Karpas-422 (cell line): ENCODE measurements at places on chromosomes 16 and 17.

GRCh38 chr17:43309505-43310332 is 75.9 kb upstream of the RNU2-1 start:
- H3K27ac ChIP-seq: no peak overlapping the region
- no peaks in the 10 kb centered on the region for H3K4me1 ChIP-seq
- no peaks in the 10 kb centered on the region for H3K27me3 ChIP-seq
- no peaks in the 10 kb centered on the region for H3K36me3 ChIP-seq

- peaks cover 6% of the 10 kb centered on the region for H3K4me1 ChIP-seq
- no peaks in the 10 kb centered on the region for H3K36me3 ChIP-seq
- H3K27me3 ChIP-seq: no peaks in the 10 kb centered on the region
- no peak overlapping the region for H3K4me3 ChIP-seq
- H3K27ac ChIP-seq: no peak overlapping the region
Observed at GRCh38 chr17:71849783-71850768, 270.7 kb upstream of the SOX9 start.

- H3K4me1 ChIP-seq: peaks cover 3% of the 10 kb centered on the region
- H3K27me3 ChIP-seq: no peaks in the 10 kb centered on the region
- H3K4me3 ChIP-seq: peak within 1 kb of the TSS; percentile 63; the same call in 1 of the 2 replicates
- DNase-seq: peak; percentile 73
Observed at GRCh38 chr16:88785106-88785924, at the start of gene PIEZO1. Gene PIEZO1, minus strand, starts transcription at chr16:88785220. Its CDS starts 256 bp downstream, at chr16:88784964.

GRCh38 chr17:5019475-5019956 is 15.7 kb downstream of the SLC52A1 start:
- H3K4me3 ChIP-seq: no peak overlapping the region
- H3K36me3 ChIP-seq: peaks cover 8% of the 10 kb centered on the region; the same call in 1 of the 2 replicates
- no peak overlapping the region for H3K27ac ChIP-seq
- H3K27me3 ChIP-seq: no peaks in the 10 kb centered on the region
- peaks cover 21% of the 10 kb centered on the region for H3K4me1 ChIP-seq

- DNase-seq: no peak
- no peaks in the 10 kb centered on the region for H3K36me3 ChIP-seq
- H3K4me1 ChIP-seq: no peaks in the 10 kb centered on the region
- H3K27me3 ChIP-seq: no peaks in the 10 kb centered on the region
- no peak overlapping the region for H3K27ac ChIP-seq
- no peak overlapping the region for H3K4me3 ChIP-seq
Observed at GRCh38 chr17:7111784-7112509, 2.7 kb downstream of the ASGR2 start.

DNA sequence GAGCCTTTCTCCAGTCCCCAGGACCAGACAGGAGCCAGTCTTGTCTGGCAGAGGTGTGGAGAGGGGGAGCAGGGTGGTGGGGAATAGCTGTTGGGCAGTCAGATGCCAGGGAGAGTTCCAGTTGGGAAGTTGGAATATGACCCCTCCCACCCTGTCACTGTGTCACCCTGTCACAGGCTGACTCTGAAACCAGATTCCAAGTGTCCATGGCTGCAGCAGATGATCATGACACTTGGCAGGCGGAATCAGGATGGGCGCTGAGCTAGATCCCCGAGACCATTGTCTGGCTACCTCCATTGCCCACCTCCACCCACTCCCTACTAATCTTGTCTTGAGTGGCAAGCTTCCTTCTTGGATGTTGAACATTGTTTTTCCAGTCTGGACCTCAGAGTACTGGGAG is 9.2 kb upstream of the NFATC3 start:
- no peaks in the 10 kb centered on the region for H3K27me3 ChIP-seq
- DNase-seq: no peak
- no peak overlapping the region for H3K4me3 ChIP-seq
- peaks cover 48% of the 10 kb centered on the region for H3K4me1 ChIP-seq
- H3K27ac ChIP-seq: peak overlapping the region; percentile 92
- peaks cover 31% of the 10 kb centered on the region for H3K36me3 ChIP-seq

DNA sequence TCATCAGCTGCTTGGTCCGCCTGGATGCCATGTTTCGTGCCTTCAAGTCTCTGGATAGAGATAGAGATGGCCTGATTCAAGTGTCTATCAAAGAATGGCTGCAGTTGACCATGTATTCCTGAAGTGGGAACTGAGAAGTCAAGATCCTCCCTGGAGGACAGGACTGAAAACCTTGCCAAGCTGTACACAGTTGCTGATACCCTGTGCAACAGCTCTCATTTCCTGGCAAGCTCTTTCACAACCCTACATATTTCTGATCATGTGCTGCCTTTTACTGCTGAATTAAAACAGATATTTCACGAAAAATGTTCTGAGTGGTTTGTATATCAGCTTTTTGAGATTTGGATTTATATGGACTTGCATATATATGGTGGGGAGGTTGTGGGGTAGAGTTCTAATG is 898 bp downstream of the CAPNS2 start:
- no peaks in the 10 kb centered on the region for H3K36me3 ChIP-seq
- H3K4me1 ChIP-seq: peaks cover 3% of the 10 kb centered on the region; the same call in 1 of the 2 replicates
- DNase-seq: no peak
- no peak overlapping the region for H3K27ac ChIP-seq

- H3K27me3 ChIP-seq: no peaks in the 10 kb centered on the region
- H3K27ac ChIP-seq: peak overlapping the region; percentile 72
- H3K4me3 ChIP-seq: no peak overlapping the region
- no peak for DNase-seq
- peaks cover 67% of the 10 kb centered on the region for H3K4me1 ChIP-seq
- H3K36me3 ChIP-seq: no peaks in the 10 kb centered on the region
Observed at GRCh38 chr17:69433093-69433492, 18.6 kb downstream of the MAP2K6 start.

DNA sequence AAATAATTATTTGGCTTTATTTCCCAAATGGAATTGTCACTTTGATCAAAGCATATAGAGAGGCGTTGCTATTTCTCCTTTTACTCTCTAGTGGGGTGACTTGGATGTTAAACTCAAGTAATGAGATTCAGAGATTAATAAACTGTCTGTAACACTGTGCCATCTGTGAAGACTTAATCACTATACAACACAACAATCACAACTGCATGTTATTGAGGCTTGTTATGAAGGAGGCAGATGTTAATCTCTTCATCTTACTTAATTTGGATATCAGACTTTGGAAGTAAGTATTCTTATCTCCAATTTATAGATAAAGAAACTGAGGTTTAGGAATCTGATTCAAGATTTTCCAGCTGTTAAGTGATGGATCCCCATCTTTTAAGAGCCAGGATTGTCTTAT is 132.5 kb downstream of the CNTNAP4 start:
- no peak for DNase-seq
- H3K36me3 ChIP-seq: no peaks in the 10 kb centered on the region
- H3K27me3 ChIP-seq: no peaks in the 10 kb centered on the region
- no peak overlapping the region for H3K27ac ChIP-seq
- no peak overlapping the region for H3K4me3 ChIP-seq
- H3K4me1 ChIP-seq: no peaks in the 10 kb centered on the region

DNA sequence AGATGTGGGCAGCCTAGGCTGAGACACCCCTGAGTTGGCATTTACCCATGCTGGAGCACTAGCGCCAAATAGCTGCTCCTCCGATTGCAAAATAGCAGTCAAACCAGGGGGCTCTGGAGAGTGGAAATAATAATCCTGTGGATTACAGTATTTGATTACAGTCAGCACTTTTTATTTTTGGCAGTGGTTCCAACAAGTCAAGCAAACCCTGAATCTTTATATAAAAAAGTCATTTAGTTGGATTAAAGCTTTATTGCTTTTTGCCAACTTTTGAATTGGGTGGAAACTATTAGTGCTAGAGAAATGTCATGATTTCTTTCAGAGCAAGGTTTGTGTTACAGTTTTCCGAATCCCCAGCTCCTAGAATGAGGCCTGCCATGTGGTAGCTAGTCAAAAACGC is 99.3 kb upstream of the FAM20A start:
- no peak overlapping the region for H3K4me3 ChIP-seq
- H3K27ac ChIP-seq: no peak overlapping the region
- no peak for DNase-seq
- no peaks in the 10 kb centered on the region for H3K36me3 ChIP-seq
- H3K27me3 ChIP-seq: no peaks in the 10 kb centered on the region
- H3K4me1 ChIP-seq: no peaks in the 10 kb centered on the region

GRCh38 chr17:43860077-43860725 is 13.2 kb downstream of the CD300LG start:
- H3K36me3 ChIP-seq: no peaks in the 10 kb centered on the region
- H3K4me1 ChIP-seq: no peaks in the 10 kb centered on the region
- H3K27me3 ChIP-seq: no peaks in the 10 kb centered on the region
- H3K27ac ChIP-seq: no peak overlapping the region
- no peak for DNase-seq
- no peak overlapping the region for H3K4me3 ChIP-seq

- H3K27me3 ChIP-seq: no peaks in the 10 kb centered on the region
- H3K27ac ChIP-seq: no peak overlapping the region
- no peak for DNase-seq
- no peaks in the 10 kb centered on the region for H3K36me3 ChIP-seq
- H3K4me1 ChIP-seq: peaks cover 2% of the 10 kb centered on the region; the same call in 1 of the 2 replicates
Observed at GRCh38 chr16:177394-177822, 928 bp downstream of the HBA1 start.

DNA sequence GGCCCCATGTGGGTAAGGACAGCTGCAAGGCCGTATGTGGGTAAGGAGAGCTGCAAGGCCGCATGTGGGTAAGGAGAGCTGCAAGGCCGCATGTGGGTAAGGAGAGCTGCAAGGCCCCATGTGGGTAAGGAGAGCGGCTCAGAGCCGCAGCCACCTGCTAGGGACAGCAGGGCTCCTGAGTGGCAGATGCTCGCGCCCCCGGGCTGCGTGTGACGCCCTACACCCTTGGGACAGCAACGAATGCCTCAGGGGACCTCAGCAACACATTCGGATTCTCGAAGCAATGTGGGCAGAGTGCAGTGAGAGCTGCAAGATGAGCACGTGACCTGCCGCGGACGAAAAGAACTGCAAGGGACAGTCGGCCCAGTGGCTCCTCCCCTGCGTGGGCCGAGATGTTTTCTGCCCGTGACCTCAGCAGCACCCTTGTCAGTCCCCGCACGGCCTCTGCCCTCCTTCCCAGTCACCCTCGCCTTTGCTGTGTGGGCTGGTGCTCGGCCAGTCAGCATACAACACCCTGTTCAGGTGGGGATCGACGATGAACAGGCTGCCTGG is 9.6 kb upstream of the SLC38A8 start:
- H3K27ac ChIP-seq: no peak overlapping the region
- no peak for DNase-seq
- no peaks in the 10 kb centered on the region for H3K27me3 ChIP-seq
- no peaks in the 10 kb centered on the region for H3K36me3 ChIP-seq

DNA sequence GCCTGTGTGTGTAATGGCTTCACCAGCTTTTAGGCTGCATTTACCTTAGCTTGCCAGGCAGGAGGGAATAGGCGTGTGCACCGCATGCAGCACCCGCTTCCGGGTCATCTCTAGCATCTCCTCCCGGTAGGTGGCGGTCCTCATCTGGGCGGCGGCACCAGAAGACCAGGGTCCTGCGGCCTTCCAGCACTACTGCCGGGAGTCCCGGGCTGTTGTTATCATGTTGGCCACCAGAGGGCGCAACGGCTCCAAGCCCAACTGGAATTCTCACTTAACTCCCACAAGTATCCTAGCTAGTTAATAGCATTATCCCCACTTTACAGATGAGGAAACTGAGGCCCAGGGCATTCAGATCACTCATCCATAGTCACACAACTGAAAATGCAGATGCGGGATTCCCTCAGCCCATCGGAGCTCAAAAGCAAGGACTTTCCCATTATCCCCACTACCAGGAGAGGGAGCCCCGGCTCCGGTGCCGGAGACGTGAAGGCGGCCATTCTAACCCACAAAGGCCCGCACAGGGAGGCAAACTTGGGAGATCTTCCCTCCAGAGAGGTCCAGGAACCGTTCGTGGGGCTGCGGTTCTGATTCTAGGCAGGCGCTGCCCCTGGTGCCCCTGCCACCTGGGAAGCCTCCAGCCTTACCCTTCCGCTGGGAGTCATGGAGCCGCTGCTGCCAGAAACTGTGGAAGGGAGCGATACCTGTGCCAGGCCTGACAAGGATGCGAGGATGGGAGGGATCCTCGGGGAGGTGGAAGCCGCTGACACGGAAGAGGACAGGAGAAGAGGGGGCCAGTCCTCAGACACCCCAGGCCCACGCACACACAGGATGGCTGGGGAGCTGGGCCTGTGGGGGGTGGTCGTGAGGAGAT is 23.9 kb downstream of the LGALS9 start:
- DNase-seq: peak; percentile 95
- no peak overlapping the region for H3K27ac ChIP-seq
- H3K36me3 ChIP-seq: no peaks in the 10 kb centered on the region
- no peak overlapping the region for H3K4me3 ChIP-seq
- H3K27me3 ChIP-seq: no peaks in the 10 kb centered on the region

DNA sequence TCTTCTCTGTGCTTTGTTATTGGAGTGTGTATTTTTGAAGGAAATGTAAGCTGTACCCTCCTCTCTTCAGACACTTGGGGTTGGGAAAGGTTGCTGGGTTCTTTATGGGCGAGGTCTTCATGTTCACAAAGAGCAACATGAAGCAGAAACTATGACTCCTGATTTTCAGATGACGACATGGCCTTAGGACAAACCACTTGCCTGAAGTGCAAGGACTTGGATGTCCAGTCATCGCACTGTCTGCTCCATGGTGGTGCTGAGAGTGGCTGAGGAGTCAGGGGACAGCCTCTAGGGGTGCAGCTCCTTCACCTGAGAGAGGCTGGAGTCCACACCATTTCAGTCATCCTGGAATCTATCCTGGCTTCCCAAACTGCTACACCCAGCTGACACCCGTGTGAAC is 183.9 kb upstream of the CDH5 start:
- no peak overlapping the region for H3K27ac ChIP-seq
- H3K4me3 ChIP-seq: no peak overlapping the region
- no peaks in the 10 kb centered on the region for H3K4me1 ChIP-seq
- DNase-seq: no peak
- no peaks in the 10 kb centered on the region for H3K36me3 ChIP-seq

- H3K27ac ChIP-seq: no peak overlapping the region
- H3K4me3 ChIP-seq: no peak overlapping the region
- H3K27me3 ChIP-seq: no peaks in the 10 kb centered on the region
- H3K4me1 ChIP-seq: no peaks in the 10 kb centered on the region
- no peak for DNase-seq
- H3K36me3 ChIP-seq: no peaks in the 10 kb centered on the region
Observed at GRCh38 chr17:22669721-22670120, 977.4 kb downstream of the KCNJ18 start.

DNA sequence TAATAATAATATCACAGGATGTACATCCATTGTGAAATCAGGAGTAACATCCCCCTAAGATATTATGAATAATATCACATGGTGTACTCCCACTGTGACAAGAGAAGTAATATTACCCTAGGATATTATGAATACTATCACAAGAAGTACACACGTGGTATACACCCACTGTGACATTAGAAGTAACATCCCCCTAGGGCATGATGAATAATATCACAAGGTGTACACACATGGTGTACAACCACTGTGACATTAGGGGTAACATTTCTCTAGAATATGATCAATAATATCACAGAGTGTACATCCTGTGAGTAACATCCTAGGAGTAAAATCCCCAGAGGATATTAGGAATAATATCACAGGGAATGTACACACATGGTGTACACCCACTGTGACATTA is 5.0 kb upstream of the TEKT5 start:
- H3K36me3 ChIP-seq: no peaks in the 10 kb centered on the region
- no peak overlapping the region for H3K27ac ChIP-seq
- H3K27me3 ChIP-seq: no peaks in the 10 kb centered on the region
- no peak for DNase-seq
- H3K4me1 ChIP-seq: no peaks in the 10 kb centered on the region

GRCh38 chr16:75301804-75302203 is 50.4 kb upstream of the BCAR1 start:
- peaks cover 51% of the 10 kb centered on the region for H3K4me1 ChIP-seq
- DNase-seq: no peak
- H3K27ac ChIP-seq: no peak overlapping the region
- H3K4me3 ChIP-seq: no peak overlapping the region
